Psoas muscle (tissue), 8 donors: ENCODE measurements at places on chromosomes 7 and 10.

DNA sequence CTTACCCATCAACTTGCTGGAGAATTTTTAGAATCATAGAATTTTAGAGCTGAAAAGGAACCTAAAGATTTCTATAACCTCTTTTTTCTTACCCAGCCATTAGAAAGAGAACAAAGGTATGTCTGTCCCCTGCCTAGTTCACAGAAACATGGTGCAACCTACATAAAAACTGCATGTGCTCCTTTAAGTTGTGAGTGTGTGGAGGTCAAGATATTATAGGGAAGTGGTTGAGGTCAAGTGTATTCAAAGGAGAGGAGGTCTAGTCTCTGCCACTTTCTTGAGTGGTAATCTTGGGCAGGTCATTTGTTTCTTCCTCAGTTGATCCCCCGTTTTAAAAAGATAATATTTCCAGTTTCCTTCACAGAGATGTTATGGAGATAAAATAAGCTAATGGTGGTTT lies 6.4 kb downstream of the UBTD1 start:
- DNase-seq, result no peak

GRCh38 chr7:29356631-29357030 lies 162.1 kb downstream of the CHN2 start:
- DNase-seq, result no peak

DNA sequence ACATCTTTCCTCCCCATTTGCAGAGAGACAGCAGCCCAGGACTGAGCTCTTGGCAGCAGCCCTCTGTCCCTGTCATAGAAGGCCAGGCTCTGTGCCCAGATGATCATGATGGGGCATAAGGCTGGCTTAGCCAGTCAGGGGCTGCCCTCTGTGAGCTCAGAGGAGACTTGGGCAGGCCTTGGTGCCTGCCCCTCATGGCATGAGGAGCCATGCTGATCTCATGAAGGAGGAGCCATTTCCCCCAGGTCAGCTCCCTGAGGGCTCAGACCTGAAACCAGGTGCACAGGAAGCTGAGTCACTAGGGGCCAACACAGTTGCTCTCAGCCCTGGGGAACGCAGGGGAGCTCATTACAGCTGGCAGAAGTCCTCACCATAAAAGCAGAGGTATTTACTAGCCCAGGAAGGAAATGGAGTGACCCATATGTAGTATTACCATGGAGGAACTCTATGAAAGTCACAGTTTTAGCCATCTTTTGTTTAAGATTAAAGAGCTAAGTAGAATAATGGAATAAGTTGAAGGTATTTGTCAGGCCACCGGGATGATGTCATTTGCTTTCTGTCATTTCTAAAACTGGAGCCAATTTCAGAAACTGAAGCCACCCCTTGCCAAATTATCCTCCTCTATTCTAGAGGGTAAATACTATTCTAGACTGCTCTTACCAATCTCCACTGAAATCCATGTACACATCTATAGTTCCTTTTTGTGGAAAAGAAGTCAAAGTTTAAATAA lies 362.4 kb upstream of the ZNF32 start:
- no peak for DNase-seq

GRCh38 chr10:130195746-130196294 lies 59.6 kb downstream of the GLRX3 start:
- peak; percentile 36 for DNase-seq

- no peak for DNase-seq
Observed at GRCh38 chr7:70053421-70053820, 455.1 kb downstream of the AUTS2 start.

GRCh38 chr7:30117896-30118295 lies 16.9 kb upstream of the MTURN start:
- DNase-seq, result no peak

GRCh38 chr7:132977234-132977633 lies 104.7 kb downstream of the CHCHD3 start:
- no peak for DNase-seq

DNA sequence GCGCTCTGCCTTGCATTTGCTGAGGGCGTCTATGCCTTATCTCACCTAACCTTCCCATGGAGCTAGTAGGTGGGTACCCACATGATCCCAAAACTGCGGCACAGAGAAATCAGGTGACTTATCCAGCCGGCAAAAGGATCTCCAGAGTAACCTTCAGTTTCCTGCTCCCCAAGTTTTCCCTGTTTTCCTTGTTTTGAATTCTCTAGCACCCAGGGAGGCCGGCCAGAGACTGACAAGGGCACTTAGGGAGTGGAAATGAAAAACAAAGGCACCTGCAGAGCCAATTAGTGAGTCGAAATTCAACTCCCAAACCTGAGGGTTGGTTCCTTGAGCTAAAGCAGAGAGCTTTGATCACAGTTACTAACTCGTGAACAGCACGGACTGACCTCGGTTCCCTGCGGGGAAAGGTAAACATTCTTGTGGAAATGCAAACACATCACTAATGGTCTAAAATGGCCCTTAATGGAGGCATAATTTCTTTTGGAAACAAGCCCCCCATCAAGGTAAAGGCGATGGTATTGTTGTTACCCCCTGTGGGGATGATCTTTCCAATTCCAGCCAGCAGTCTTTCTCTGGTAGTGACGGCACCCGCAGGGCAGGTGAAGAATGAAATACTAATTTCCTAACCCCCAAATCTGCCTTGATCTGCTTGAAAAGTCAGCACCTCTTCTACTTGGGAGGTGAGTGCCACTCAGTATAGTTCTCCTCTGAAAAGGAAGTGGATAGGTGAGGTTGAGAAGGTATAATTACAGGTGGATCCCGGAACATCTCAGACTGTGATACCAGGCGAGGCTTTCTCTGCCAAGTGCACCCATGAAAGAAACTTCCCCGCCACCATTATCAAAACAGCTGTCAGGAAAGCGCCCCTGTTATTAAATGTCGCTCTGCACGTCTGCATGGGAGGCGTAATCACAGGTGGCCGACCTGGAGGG lies 365.6 kb upstream of the AUTS2 start:
- DNase-seq, result no peak

DNA sequence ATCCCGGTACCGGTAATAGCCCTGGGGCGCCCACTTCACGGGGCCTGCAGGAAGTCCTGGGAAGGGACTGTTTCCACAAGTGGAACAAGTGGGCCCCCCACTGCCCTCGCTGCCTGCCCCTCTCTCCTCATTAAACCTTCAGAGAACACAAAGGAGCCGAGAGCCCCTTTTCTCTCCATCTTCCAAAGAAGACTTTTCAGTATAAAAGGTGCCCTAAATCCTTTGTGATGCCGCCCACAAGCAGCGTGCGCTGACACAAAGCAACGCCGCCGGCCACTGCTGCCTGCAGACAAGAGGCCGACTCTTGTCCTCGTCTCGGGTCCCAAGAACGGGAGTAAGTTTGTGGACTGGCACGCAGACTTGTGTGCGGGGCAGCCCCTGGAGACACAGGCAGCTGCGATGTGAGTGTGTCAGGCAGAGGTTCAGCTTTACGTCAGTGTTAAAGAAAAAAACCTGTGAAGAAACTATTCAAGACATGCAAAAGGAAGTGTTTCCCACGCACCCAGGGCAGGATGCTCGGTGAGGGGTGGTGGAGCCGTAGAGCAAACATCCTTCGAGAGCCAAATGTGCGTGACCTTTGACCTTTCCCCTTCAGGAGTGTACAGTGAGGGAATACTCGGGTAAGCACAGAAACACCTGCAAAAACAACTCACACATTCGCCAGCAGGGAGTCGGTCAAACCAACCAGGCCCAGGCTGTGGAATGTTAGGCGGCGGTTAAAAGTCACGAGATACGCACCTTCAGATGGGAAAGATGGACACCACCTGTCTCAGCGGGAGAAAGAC lies 118.2 kb downstream of the VIPR2 start:
- no peak for DNase-seq

DNA sequence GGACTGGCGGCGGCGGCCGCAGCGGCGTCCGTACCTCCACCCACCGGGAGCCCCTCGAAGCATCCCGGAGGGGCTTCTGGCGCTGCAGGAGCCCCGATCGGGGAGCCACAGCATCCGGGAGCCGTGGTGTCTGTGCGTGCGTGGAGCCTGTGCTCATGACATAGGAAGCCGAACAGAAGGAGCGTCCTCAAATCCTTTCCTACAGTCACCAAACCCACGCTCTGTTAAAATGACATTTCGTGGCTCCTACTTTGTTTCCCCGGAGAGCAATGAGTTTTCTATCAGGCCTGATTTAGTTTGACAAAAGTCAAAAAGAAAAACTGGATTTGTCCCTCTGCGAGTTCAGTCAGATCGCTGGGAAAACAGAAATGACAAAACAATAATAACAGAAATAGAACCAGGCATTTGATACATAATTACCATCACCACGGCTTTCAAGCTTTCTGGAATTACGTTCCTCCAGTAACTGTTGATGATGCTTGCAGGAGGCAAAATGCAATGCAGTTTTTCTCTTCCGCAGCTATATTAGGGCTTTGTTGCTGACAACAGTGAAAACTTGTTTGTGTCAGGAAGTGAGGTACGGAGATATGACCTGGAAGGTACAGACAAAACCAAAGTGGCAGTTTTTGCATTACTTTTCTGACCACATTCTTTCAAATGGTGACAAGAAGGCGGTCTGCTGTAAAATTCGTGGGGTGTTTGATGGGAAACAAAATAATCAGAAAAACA lies 219.3 kb upstream of the MKLN1 start:
- peak; percentile 82 for DNase-seq

DNA sequence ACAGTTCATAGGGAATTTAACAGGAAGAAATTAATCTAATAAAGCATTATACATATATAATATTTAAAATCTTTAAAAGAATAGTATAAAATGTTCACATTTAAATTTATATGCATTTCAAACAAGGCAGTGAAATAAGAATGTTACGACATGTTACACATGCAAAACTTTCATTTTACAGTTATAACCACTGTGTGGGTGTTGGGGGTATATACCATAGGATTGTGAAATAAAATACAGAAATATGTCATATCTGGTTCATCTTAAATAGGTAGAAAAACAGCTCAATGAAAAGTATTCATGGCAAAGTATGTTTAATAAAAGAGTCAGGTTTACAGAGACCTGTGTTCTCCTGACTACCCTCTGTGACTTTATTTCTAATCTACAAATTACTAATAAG lies 45.6 kb downstream of the CHCHD3 start:
- no peak for DNase-seq

DNA sequence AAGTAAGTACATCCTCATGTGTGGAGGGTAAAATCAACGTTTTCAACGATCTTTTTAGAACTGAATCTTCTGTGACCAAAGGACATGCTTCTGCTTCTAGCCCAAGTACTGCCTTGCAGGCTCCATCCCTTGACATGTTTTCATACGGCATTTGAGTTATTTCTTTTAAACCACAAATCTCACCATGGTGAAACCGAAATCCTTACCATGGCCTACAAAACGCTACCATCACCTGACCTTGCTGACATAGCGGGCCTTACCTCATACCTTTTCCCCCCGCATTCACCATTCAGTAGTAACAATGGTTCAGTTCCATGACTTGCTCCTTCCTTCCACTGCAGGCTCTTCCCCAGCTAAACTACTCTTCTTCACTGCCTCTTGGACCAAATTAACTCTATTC lies 3.5 kb downstream of the RNF216 start:
- DNase-seq, result no peak

GRCh38 chr10:1187151-1187854 lies 131.1 kb downstream of the WDR37 start:
- DNase-seq, result no peak
